CD8-positive, alpha-beta memory T cell (primary cell): ENCODE measurements at places on chromosomes 2 and 18.

DNA sequence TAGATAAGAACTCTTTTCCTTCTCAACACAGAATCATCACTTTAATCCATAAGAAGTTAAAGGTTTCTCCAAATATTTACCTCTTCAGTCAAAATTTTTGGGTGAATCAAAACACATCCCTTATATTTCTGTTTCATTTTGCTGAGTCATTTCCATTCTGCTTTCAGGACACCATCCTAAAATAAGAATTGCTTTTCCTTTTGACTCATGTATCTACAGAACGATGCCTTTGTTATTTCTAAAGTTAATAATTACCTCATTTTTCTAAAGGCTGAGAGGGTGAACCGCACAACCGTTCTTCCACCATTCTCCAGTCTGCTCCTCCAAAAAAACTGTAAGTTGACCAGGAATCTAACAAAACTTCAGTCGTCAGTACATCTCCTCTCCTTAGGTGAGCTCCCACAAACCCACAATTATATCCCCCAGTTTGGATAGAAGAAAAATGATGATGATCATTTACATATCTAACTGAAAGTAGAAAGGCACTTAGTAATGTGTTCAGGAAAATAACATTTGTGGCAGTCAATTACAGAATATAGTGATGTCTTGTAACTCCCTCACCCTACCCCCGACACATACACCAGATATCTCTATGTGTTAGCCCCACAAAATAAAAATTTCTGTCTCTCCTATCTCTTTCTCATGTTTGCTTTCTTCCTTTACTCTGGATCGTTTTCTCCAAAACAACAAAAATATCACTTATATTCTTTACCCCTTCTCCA, 162.5 kb downstream of the RAD51AP2 start:
- no peak for DNase-seq

- no peak for DNase-seq
Observed at GRCh38 chr2:20994130-20994529, 49.7 kb downstream of the APOB start.

GRCh38 chr2:232245111-232245510, 133.4 kb upstream of the ALPP start:
- no peak for DNase-seq

GRCh38 chr2:38600242-38600891, 2.4 kb downstream of the HNRNPLL start:
- DNase-seq: no peak
